ENCODE measurements at places on chromosomes 11 and 22.

DNA sequence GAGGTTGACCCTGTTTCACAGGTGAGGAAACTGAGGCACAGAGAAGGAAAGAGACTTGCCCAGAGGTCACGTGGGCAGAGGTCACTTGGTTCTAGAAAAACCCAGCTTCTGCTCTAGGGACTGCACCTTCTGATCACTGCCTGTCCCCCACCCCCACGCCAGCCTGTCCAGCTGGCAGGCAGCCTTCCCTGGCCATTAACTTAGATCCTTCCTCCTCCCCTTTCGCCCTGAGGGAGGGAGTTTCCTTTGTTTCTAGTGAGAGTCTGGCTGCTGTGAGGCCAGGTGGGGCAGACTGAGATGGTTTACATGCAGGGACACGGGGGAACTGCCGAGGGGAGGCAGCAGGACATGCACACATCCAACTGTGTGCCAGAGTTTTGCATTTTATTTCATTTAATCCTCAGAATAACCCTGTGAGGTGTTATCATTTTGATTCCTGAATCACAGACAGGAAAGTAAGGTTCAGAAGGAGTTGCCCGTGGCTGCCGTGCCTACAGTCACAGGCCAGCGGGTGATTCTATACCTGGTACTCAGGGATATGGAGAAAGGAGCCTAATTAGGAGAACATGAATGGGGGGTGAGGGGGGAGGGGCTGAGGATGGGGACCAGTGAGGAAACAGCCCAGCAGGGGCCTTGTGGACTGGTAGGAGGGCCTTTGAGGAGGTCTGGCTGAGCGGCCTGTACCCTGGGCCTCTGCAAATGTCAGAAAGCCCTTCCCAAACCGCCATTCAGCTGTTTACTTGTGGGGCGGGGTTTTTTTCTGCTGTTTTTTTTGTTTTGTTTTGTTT lies 3.4 kb downstream of the FAM83F start:
- no peak for DNase-seq

DNA sequence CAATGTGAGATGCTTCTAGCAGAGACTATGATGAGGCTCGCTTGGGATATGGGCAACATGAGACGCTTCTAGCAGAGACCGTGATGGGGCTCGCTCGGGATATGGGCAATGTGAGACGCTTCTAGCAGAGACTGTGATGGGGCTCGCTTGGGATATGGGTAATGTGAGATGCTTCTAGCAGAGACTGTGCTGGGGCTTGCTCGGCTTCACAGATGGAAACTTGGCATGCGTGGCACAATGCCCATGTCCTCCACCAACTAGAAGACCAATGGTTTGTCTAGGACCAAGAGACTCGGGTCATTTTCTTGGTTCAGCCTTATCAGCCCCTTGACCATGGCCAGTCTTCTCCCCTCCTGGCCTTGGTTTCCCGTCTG lies 7.1 kb downstream of the MYEOV start:
- DNase-seq, result no peak

DNA sequence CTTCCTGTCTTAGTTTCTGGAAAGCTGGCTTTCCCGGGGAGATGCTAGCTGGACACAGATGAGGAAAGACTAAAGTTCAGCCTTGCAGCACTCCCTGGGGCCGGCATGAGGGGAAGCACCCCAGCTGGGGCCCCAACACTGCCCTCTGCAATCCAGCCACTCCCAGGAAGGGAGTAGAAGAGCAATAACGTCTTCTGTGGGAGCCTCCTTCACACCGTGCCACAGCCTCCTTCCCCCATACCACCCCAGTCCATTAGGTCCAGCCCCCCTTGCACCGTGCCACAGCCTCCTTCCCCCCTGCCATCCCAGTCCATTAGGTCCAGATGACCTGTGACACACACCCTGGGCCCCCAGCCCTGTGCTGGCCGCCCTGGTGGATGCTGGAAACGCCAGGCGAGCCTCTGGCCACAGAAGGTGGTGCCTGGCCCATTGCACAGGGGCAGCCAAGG lies 44.1 kb upstream of the PRDM11 start:
- DNase-seq, result no peak

DNA sequence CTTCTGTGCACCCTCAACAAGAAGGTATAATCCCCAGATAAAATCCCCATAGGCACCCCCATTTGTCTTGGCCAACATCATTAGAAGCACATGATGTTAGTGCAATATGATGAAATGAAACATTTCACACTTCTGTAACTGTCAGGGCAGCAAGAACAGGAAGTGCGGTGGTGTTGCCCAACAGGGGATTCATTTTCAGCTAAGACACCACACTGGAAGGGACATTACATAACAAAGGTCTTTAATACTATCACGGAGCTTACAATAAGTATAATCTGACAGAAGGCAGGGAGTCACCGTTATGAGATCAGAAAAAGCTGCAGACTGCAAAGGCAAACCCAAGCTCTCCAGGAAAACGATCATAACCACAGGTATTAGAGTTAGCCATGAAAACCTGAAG lies 2.0 kb downstream of the OR52W1 start:
- DNase-seq, result no peak

DNA sequence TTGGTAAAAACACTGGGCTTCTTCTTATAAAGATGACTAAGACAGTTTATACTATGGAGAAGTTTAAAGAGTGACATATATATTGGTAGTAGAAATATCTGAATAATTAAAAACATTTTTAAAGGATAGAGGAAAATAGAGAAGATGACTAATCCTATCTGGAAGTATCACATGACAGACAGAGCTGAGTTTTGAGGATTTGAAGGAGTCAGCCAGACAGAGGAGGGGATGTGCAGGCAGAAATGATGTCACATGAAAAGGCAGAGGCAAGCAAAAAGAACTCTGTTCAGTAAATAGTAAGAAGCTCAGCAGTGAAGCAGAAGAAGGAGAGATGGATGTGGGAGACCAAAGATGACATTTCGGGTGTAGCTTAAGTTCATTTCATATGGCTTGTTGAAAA lies 1.6 kb downstream of the OR10A2 start:
- DNase-seq, result no peak

DNA sequence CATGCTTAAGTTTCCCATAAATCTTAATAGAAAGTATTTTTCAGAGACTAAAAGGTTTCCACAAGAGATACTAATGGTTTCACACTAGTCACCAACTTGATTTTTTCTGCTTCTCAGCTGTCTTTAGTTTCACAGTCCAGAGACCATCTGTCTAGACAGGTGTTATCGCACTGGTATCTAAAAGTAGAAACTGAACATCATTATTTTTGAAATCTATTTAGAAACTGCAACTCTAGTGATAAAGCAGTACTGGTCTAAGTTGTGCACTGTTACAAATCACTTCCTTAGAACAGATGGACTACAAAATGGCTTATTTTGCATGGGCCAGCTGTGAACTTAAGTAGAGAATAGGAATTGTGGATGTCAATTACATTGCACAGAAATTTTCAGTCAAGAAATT lies 78.0 kb downstream of the CNTN5 start:
- peak; percentile 0 for DNase-seq

- no peak for DNase-seq
These were observed 24.4 kb downstream of the SREBF2 start for GRCh38 chr22:41857155-41857859.

- DNase-seq, result no peak
These were observed 574.8 kb downstream of the JRKL start for GRCh38 chr11:96964661-96965060.

DNA sequence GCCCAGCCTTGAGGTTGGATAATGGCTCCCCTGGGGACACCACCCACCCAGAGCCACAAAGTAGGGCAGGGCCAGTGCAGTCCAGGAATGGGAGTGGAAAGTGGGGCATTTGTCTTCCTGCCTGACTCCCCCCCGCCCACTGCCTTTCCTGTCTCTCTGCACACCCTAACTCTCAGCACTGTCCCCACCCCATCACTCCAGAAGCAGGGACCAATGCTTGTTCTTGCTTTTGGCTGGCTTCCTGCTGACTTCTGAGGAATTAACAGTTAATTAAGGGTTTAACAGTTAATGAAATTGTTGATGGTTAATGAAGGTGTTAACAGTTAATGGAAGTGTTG lies 4.7 kb downstream of the PITPNM1 start:
- DNase-seq, result no peak

GRCh38 chr11:48101044-48101733 lies 115.4 kb upstream of the OR4B1 start:
- no peak for DNase-seq

GRCh38 chr22:48545987-48546386 lies 1281.7 kb downstream of the BRD1 start:
- DNase-seq, result no peak

Data from GM19239 (cell line).